ENCODE measurements at places on chromosomes 16 and 17. TPM values are rescaled to one million over a fixed set of nuclear protein-coding genes. Genes with fewer than 3 reads are reported as not detected.

DNA sequence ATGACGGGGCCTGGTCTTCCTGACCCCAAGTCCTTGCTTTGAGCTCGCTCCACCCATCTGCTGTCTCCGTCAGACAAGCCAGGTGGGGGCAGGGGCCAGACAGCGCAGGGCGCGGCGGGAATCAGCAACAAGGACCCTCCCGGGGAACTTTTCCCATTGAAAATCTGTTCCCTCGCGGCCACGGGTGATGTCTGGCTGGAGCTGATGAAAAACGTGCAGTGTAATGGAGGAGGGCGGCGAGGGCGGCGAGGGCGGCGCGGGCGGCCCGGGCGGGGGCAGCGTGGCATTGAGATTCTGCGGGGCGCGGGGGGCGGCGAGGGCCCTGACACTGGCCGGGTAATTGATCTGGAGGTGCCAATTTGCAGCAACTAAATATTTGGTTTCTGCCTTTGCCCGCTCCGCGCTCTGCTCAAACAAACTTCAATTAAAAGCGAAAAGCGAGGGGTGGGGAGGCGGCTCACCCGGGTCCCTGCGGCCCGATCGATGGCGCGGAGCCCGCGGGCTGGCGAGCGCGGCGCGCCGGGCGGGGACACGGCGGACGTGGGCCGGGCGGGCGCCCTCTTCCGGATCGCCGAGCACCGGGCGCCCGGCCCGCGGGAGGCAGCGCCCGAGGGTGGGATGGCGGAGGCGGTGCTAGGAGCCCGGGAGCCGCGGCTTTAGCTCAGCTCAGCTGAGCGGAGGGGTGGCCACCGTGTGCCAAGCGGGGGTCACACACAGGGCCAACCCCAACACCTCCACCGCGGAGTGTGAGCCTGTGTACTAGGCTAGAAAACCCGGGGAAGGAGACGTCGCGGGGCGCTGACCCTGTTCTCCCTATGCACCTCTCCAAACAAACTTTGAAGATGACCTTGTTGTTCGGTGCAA, 32.4 kb downstream of the DCAKD start:
- DNase-seq = peak; percentile 48
- peak overlapping the region; percentile 87 for H3K4me3 ChIP-seq
- H3K36me3 ChIP-seq = peaks cover 2% of the 10 kb centered on the region
- H3K4me1 ChIP-seq = peaks cover 33% of the 10 kb centered on the region
- H3K27me3 ChIP-seq = peaks cover 16% of the 10 kb centered on the region

GRCh38 chr17:67232441-67232840, 12.6 kb downstream of the HELZ start:
- no peak overlapping the region for H3K4me3 ChIP-seq
- H3K4me1 ChIP-seq = no peaks in the 10 kb centered on the region
- H3K36me3 ChIP-seq = peaks cover 5% of the 10 kb centered on the region
- DNase-seq = no peak
- no peaks in the 10 kb centered on the region for H3K27me3 ChIP-seq

Gene ABCA10
- 4.2 TPM for total RNA-seq

DNA sequence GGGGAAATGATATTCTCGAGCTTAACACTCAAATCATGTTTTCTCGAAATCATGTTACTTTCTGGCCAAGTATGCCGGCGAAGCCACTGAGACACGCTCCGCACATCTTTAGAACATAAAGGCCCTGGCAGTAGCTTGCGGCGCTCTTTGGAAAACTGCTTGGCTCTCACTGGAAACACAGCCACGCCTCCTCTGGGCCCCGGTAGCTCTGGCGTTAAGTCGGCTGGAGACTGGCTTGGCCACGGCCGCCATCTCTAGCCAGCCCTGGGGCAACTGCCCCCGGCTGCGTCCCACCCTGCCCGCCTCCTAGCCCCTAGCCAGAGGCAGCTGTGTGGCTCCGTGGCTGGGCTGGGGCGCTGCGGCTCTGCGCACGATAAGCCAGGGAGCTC, 9.2 kb upstream of the BAIAP2 start:
- H3K27me3 ChIP-seq = peaks cover 10% of the 10 kb centered on the region
- H3K36me3 ChIP-seq = peaks cover 5% of the 10 kb centered on the region
- no peak overlapping the region for H3K4me3 ChIP-seq
- peaks cover 25% of the 10 kb centered on the region for H3K4me1 ChIP-seq
- H3K27ac ChIP-seq = no peak overlapping the region
- DNase-seq = no peak

Gene WFDC1
- total RNA-seq = 0.93 TPM

DNA sequence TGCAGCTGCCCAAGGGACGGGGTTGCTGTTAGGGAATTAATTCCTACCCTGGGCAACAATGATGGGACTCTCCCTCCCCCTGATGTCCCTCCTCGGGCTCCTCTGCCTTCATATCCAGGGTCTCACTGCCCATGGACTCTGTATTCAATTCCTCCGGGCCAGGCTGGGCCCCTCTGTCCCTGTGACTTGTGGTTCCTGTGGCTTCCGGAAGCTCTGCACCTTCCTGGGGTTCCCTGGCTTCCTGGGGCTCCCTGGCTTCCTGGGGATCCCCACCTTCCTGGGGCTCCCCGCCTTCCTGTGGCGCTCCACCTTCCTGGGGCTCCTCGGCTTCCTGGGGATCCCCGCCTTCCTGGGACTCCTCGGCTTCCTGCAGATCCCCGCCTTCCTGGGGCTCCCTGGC, 35.2 kb downstream of the SRL start:
- no peak overlapping the region for H3K4me3 ChIP-seq
- H3K27me3 ChIP-seq = peaks cover 2% of the 10 kb centered on the region
- no peak for DNase-seq
- no peaks in the 10 kb centered on the region for H3K4me1 ChIP-seq

DNA sequence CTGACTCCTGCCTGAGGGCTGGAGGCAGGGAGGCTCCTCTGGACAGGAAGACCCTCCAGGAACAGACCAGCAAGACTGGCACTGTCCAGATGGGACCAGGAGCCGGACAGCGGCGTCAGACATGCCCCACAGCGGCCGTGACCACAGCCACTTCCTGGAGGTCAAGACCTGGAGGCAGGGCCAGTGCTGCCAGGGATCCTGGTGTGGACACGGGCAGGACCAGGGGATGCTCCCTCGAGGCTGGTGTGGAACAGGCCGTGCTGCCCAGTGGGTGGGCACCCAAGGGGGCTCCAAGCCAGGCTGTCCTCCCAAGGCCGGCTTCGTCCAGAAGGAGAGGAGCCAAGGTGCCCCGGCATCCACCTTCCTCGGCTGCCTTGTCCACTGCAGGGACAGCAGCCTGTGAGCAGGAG, 4.5 kb upstream of the CCDC57 start:
- DNase-seq = no peak
- H3K4me1 ChIP-seq = no peaks in the 10 kb centered on the region

Gene CLEC18B
- 1.6 TPM for total RNA-seq
